Stimulated activated CD4-positive, alpha-beta T cell treated with anti-CD3 and anti-CD28 coated beads, Interleukin-2, amount 100 ng/mL, for 48 hours (primary cell): ENCODE measurements at places on chromosomes 12 and 14.
A peak's percentile ranks its signal among the peaks of the same experiment; 100 is the strongest.

- DNase-seq = no peak
Observed at GRCh38 chr12:104741497-104742367, 216.4 kb downstream of the SLC41A2 start.

DNA sequence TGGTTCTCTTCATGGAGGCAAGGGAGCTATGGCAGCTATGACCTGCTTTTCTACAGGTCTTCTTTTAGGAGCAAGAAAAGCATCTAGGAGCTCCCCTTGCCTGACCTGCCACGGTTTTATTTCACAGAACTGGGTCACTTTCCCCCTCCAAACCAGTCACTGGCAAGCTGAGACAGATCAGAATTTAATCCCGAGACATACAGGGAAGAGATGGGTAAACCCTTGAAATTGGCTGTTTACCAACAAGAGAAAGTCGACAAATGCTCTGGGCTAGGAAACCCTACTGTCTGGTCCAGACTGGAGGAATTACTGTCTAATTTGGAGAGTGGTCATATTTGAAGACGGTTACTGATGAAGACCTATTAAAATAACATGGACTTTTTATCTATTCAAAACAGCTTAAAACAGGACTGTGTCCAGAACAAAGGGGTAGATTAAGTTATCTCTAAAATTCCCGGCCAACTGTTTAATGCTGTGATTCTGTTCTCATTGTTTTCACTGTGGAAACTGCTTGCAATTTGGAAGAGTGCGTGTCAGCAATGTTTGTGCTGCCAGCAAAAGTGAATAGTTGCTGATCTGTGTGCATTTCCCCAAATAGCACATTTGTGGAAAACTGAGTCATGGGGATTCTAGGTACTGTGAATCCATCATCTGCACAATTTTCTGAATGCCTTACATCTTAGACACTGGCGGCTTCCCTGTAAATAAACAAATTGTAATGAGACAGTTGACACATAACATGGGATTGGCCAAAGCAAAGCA lies 73.4 kb upstream of the EEA1 start:
- DNase-seq = no peak

DNA sequence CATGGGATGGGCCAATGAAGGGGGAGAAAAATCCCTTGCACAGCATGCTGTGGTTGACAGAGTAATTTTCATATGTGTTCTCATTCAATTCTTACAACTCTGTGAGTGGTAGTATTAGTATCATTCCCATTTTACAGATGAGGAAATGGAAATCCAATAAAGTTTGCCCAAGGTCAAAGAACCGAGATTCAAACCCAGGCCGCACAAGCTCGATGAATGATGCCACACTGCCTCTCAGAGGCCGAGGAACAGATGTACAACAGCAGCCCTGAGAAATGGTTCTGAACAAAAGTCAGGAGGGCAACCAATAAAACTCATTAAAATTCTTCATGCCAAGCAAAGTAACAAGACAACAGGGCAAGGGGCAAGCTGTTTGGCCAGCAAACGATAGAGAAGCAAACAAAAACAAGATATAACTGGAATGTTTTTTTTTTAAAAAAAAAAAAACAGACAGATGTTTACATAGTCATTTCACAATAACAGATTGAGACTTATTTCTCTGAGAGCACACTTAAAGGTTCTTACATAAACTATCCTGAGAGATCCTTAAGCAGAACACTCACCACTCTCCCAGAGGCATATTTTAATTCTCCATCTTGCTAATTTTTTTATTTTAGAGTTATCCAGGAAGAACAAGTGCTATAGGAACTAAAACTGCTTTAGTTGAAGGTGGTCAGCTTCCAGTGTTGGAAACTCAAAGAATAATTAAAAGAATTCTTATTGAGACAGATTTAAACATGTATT lies 85.8 kb downstream of the EXOC5 start:
- peak; percentile 2 for DNase-seq

DNA sequence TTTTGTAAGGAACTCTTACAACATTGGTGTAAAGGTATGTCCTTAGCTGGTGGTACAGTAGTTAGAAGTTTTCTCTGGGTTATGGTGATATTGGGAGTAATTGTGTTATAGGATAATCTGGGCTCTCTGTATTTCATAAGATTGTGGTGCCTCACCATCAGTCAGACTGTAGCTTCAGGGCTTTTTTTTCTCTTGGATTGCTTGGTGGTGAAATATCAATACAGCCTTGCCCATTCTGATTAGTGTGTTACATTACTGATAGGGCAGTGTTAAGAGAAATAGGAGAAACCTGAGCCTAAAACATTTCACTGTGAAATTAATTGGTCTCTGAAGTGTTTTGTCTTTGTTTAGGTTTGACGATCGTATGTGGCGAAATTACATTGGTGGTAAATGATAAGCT lies 71.0 kb downstream of the RCOR1 start:
- DNase-seq = no peak

- no peak for DNase-seq
Observed at GRCh38 chr12:49201595-49202295, 12.9 kb upstream of the TUBA1A start.

- no peak for DNase-seq
Observed at GRCh38 chr12:107917912-107918800, 143.7 kb downstream of the ASCL4 start.

DNA sequence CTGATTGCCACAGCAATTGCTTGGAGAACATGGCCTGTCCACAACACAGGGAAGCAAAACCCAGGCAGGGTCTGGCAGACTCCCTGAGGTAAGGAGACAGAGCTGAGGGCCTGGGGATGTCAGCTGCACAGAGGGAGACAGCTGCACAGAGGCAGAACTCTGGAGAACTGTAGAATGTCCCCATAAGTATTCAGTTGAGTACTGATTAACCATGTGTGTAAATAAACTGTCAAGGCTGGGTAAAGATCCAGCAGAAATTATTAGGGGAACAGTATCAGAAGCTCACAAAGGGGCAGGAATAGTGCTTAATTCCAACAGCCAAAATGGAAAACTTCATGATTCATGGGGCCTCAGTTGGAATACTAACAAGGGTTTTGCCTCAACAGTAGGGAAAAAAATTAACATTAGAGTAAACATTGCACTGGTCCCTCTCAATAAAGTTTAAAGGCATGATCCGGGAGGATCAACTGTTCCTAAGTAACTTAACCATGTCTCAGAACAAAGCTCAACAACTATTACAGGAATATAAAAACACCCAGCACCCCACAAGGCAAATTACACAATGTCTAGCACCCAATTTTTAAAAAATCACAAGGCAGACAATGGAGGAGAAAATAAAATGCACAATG lies 201.3 kb upstream of the RASSF8 start:
- no peak for DNase-seq

DNA sequence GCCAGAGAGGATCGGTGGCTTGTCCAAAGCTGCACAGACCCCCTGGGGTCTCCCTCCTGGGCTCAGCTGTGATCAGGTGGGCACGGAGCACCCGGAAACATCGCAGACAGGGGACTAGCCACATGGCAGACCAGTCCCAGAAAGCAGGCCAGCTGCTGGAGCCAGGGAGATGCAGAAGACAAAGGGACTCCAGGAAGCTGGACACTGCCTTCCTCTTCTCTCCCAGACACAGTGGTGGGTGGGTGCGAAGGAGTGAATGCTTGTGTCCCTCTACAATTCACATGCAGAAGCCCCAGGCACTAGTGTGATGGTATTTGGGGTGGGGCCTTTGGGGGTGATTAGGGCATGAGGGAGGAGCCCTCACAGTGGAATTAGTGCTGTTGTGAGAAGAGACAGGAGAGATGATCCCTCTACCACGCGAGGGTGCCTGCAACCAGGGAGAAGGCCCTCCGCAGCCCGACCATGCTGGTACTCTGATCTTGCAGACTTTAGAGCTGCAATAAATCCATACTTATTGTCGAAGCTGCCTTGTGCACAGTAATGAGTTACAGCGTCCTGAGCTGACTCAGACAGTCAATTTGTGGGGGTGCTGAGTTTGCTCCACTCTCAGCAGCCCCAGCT lies 95.2 kb downstream of the CALM1 start:
- DNase-seq = no peak

GRCh38 chr14:73467377-73467776 lies 9.0 kb upstream of the NUMB start:
- DNase-seq = peak; percentile 63

- DNase-seq = peak; percentile 85
Observed at GRCh38 chr12:104381731-104382480, 74.8 kb upstream of the CHST11 start.

DNA sequence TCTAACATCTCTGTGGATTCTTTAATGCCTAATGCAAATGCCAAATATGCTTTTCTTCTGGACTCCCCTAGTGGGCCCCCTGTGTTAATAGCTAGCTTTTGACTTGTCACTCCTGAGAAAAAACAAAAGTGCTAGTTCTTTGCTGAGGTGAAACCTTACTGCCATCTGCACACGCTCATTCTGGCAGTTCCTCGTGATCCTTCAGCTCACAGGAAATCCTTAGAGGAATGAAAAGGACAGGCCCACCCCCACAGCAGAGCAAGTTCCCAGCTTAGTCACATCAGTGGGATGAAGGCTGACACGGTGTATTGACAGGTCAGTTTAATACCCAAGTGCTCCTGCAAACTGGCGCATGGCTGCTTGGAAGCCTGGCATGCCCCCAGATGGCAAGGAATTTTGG lies 165.1 kb upstream of the ATP2B1 start:
- no peak for DNase-seq

DNA sequence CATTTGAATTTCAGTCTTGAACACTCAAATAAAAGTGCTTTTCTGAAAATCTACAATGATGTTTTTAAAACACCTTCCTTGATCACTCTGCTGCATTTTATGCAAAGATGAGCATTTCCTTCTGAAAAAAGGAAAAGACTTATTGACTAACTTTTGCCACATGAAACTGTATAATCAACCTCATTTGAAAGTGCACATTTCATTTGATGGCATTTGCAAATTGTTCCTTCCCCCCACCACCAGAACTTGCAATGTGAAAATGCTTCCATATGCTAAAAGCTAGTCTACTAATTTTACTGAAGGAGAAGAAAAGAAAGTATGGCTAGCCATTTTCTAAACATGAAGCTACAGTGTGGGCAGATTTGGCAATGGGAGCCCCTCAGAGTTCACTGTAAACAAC lies 159.2 kb downstream of the RAD51B start:
- no peak for DNase-seq

DNA sequence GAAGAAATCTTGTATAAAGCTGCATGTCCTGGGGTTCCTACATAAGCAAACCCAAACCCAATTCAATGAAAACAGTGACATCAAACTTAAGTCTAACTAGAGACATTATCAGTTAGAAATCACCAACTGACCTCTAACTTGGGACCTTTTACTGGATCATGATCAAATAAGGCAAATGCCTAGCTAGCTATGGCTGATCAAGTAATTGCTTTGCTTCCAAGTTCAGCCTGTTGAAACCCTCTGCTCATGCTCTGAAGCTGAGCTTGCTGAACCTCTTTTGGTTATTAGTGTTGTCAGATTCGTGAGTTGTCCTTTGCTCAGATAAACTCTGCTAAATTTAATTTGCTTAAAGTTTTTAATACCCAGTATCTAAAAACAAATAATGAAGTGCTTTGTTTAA lies 28.9 kb downstream of the ZDHHC17 start:
- DNase-seq = no peak

DNA sequence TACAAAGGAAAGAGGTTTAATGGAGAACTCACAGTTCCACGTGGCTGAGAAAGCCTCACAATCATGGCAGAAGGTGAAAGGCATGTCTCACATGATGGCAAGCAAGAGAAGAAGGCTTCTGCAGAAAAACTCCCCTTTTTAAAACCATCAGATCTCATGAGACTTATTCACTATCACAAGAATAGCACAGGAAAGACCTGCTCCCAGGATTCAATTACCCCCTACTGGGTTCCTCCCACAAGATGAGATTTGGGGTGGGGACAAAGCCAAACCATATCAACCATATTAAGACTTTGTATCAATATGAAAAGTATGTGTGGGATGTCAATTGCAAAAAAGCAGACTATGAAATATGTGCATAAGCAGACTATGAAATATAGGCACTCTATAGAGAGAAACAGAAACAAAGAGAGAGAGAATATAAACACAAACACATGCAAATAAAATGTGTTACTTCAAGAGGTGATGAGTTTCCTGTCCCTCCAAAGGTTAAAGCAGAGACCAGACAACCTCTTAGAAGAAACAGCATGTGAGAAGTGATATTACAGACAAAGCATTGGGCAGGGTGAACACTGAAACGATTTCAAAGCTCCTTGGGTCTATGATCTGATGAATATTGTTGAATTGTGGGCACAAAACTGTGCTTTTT lies 151.2 kb upstream of the KRR1 start:
- no peak for DNase-seq

- no peak for DNase-seq
Observed at GRCh38 chr14:56247495-56248200, 129.4 kb downstream of the PELI2 start.

DNA sequence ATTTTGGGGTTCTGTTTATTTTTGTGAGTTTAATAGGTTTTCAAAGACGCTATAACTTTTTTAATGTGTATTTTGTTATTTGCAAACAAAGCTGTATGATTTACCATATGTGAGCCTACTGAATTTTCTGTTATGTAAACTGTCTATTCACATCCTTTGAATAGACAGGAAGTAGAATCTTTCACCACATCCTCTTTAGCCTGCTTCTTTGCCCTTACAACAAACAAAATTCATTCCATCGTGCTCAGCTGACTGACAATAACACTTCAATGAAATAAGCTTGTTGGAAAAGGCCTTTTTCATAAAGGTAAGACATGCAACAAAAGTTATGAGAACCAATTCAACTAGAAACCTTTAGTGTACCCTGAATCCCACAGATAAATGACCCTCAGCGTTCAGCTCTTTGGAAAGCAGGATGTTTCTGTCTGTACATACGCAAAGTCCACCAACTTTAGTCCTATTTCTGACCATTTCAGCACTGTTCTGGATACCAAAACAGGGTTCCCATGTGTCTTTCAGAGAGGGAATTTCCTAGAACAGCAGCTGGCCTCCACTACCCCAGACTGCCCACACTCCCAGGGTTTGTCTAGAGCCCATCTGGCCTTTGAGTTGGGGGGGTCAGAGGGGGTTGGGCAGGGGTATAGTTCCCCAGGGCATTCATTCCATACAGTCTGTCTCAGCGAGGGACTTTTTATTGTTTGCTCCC lies 71.3 kb downstream of the DUSP6 start:
- no peak for DNase-seq

DNA sequence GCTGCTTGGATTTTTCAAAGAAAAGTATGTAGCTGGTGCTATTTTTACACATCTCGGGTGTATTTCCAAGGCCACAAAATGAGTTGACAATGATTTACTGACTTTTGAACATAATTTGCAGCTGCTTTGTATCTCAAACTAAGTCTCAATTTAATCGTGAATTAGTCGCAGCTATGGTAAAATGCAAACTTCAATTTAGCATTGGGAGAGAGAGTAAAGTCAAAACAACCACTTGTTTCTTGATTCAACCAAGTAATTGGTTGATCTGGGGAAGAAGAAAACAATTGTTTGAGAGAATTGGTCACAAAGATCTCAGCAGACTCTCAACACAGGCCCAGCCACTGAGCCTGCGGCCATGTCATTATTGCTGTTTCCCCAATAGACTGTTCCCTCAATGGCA lies 75.0 kb upstream of the DYRK2 start:
- DNase-seq = no peak

- no peak for DNase-seq
Observed at GRCh38 chr14:30520536-30520935, 38.4 kb upstream of the G2E3 start.
